ENCODE measurements at places on chromosomes 4 and X.

GRCh38 chr4:46715468-46715867 is 193.6 kb downstream of the COX7B2 start:
- no peak for DNase-seq

DNA sequence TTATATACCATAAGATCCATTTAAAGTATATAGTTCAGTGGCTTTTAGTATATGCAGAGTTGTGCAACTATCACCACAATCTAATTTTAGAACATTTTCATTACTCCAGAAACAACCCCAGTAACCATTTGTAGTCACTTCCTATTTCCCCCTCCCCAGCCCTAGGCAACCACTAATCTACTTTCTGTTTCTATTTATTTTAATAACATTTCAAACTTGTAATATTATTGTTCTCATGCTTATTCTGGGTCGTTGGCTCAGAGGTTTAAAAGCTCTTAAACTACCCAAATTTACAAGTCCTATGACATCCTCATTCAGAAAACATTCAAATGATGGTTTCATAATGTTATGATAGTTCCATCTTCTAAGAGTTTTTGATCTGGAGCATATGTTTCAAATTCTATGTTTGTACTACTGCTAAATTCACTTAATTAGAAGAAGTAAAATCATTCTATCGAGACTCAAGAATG is 18.4 kb downstream of the XIAP start:
- no peak for DNase-seq

GRCh38 chr4:108834835-108835384 is 72.1 kb upstream of the ETNPPL start:
- DNase-seq = peak; percentile 33

- DNase-seq = no peak
These were observed 341.2 kb upstream of the FMR1 start for GRCh38 chrX:147570483-147570882.

DNA sequence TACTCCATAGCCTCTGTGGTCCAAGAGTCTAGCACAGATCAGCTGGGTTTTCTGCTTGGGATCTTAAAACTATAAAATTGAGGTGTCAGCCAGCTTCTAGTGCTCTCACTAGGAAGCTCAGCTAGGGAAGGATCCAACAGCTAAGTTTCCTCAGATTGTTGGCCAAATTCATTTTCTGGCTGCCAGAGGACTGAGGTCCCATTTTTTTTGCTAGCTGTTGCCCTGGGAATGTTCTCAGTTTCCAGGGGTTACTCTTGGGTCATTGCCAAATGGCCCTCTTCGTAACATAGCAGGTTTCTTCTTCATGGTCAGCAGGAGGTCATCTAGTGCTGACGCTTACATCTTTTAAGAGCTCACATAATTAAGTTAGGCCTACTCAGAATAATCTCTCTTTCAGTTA is 2178.2 kb downstream of the ARAP2 start:
- DNase-seq = no peak

DNA sequence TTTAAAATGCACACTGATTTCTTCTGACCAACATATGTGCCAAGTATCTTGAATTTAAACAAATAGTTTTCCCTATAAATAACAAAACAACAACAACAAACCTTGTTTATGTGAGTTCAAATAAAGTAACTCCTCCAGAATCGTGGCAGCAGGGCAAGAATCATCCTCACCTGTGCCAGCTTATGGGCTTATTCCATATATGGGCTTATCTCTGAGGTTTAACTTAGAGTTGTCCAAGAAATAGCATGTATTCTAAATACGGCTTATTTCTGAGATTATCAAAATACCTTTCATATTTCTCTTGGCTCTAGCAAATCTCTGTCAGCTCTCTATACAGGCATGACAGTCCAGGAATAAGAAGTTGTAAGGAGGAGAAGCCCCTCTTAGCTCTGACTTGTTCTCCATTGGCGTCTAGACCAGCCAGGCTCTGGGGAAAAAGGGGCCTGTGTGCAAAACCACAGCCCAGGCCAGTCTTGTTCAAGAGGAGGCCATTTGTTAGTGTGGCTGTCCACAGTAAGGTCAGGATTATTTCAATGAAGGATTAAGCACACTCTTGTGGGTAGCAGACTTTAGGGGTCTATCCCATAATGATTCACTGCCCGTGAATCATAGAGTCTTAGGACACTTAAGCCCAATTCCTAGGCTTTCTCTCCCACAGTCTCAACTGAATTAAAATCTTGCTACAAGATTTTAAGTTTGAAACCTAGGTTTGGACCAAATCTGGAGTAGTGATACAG is 63.2 kb downstream of the FRAS1 start:
- no peak for DNase-seq
